ENCODE measurements at places on chromosomes 7 and 10.

GRCh38 chr10:122530177-122530576 lies 30.4 kb upstream of the DMBT1 start:
- H3K27me3 ChIP-seq, result no peaks in the 10 kb centered on the region
- no peak overlapping the region for H3K27ac ChIP-seq
- DNase-seq, result no peak
- no peak overlapping the region for H3K4me3 ChIP-seq
- H3K36me3 ChIP-seq, result no peaks in the 10 kb centered on the region
- H3K4me1 ChIP-seq, result no peaks in the 10 kb centered on the region

DNA sequence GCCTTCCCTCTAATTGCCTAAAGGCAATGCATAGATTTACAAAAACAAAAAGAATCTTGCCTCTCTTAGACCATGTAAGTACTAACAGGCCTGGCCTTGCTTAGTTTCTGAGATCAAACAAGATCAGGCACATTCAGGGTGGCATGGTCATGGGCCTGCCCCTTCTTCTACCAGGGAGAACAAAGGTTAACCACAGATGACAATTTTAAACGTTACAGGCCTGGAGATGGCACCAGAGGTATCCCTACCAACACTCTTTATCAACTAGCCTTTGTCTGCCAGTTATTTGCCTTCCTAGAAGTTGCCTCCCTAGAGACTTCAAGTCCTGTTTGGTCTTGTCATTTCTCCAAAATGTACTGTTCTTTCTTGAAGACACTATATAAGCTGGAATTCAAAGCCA lies 252.6 kb downstream of the DOCK4 start:
- no peak overlapping the region for H3K4me3 ChIP-seq
- DNase-seq, result peak; percentile 30

DNA sequence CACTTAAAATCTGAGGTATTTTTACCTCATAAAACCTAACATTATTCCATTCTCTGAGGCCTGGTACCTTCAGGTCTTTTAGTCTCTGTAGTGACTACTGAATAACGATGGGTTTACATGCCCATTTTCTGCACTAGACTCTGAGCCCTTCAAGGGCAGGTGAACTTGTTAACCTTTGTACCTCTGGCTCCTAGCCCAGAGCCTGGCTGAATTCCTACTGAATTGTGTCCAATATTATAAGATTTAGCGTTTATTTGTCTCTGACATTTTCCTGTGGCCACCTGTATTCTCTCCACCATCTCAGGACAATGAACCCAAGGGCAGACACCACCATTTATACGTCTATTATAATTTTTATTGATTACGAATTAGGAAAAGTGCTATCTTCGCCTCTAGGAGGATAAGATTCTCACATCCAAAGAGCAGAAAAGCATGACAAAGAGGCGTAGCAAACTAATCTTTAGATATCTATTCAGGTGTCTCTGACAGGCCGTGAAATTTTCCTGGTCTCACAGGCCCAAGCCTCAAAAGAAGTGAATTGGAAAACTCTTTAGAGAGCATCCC lies 27.9 kb upstream of the HNRNPH3 start:
- no peak for DNase-seq
- no peak overlapping the region for H3K27ac ChIP-seq
- H3K4me3 ChIP-seq, result no peak overlapping the region
- H3K36me3 ChIP-seq, result peaks cover 4% of the 10 kb centered on the region
- no peaks in the 10 kb centered on the region for H3K4me1 ChIP-seq
- H3K27me3 ChIP-seq, result no peaks in the 10 kb centered on the region

DNA sequence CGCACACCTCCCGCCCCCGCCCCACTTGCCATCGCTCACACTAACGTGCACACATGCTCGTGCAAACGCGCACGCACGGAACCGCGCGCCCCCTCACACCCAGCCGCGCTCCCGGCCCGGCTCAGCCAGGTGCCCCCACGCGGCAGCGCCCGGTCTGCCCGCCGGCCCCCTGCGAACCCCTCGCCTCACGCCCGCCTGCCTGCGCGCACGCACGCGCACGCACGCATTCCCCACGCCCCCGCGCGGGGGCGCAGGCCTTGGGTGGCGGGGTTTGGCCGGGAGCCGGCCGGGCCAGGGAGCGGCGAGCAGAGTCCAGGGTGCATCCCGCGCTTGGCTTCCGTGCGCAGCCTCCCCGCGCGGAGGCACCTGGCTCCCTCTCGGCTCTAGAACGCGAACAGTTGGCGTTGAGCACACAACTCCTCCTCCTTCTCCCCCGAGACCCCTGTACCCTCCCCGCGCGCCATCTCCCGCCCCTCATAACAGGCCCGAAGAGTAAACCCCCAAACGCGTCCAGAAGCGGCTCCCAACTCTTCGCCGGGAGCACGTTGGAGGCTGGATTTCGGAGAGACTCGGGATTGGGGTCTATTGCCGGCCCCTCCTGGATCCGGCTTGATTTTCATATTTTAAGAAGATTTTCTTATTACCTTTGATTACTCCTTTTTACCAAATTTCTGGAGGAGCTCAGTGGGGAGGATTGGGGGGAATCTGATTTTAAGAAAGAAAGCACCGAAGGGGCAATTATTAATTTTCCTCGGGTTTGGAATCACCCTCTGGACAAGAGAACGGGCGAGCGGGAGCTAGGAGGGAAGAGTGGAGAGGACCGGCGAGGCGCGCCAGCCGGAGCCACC lies 527 bp upstream of the SORCS3 start:
- no peak for DNase-seq
- peaks cover 31% of the 10 kb centered on the region for H3K27me3 ChIP-seq
- H3K4me3 ChIP-seq, result peak overlapping the region; percentile 54
- no peaks in the 10 kb centered on the region for H3K36me3 ChIP-seq
- peak overlapping the region; percentile 20 for H3K27ac ChIP-seq

DNA sequence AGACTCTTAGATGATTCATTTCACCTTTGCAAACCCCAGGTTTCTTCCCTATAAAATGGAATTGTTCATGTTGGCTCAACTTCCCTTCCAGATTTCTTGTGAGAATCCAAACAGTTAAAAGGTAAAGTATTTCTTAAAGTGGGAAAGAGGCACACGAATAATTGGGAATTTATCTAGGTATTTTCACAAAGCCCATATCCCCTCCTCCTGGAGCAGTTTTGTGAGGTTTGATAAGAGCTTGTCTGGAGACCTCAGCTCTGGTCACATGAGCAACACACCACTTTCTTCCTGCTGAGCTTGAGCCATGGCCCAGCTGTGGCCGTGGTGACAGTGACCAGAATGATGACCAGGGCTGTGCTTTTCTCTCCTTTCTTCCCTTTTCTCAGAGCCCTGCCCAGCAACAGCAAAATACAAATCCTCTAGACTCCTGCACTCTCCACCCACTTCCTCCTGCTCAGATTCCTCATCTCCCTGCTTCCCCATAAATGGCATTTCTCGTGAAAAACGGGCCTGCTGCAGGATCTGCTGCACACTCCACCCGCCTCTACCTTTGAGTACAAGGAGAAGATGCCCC lies 87.7 kb downstream of the PIK3CG start:
- no peak for DNase-seq
- H3K4me1 ChIP-seq, result peaks cover 5% of the 10 kb centered on the region
- no peaks in the 10 kb centered on the region for H3K36me3 ChIP-seq
- H3K27ac ChIP-seq, result no peak overlapping the region
- H3K4me3 ChIP-seq, result no peak overlapping the region

- H3K27me3 ChIP-seq, result no peaks in the 10 kb centered on the region
- H3K27ac ChIP-seq, result peak overlapping the region; percentile 60
- no peak for DNase-seq
- peaks cover 49% of the 10 kb centered on the region for H3K4me1 ChIP-seq
- no peak overlapping the region for H3K4me3 ChIP-seq
These were observed 75.6 kb downstream of the AMZ1 start for GRCh38 chr7:2763597-2763996.

DNA sequence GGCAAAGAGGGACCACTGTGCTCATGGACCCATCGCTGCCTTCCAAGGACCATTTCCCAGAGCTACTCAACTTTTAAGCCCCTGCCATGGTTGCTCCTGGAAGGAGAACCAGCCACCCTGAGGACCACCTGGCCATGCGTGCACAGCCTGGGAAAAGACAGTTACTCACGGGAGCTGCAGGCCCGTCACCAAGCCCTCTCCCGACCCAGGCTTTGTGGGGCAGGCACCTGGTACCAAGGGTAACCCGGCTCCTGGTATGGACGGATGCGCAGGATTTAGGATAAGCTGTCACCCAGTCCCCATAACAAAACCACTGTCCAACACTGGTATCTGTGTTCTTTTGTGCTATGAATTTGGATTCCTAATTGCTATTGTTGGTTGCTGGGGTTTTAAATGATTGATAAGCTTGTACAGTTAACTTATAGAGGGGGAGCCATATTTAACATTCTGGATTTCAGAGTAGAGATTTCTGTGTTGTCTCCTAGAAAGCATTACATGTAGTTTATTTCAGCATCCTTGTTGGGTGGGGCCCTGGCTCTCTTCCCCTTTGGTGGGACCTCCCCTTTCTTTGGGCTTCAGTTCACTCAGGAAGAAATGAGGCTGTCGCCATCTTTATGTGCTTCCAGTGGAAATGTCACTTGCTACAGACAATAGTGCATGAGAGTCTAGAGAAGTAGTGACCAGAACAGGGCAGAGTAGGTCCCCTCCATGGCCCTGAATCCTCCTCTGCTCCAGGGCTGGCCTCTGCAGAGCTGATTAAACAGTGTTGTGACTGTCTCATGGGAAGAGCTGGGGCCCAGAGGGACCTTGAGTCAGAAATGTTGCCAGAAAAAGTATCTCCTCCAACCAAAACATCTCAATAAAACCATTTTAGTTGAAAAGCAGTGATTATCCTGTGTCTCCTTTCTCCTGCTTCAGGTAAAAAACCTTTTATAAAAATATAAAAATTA lies 19.4 kb downstream of the LAT2 start:
- H3K36me3 ChIP-seq, result peaks cover 72% of the 10 kb centered on the region
- H3K4me1 ChIP-seq, result no peaks in the 10 kb centered on the region
- H3K4me3 ChIP-seq, result no peak overlapping the region
- no peaks in the 10 kb centered on the region for H3K27me3 ChIP-seq
- H3K27ac ChIP-seq, result no peak overlapping the region

DNA sequence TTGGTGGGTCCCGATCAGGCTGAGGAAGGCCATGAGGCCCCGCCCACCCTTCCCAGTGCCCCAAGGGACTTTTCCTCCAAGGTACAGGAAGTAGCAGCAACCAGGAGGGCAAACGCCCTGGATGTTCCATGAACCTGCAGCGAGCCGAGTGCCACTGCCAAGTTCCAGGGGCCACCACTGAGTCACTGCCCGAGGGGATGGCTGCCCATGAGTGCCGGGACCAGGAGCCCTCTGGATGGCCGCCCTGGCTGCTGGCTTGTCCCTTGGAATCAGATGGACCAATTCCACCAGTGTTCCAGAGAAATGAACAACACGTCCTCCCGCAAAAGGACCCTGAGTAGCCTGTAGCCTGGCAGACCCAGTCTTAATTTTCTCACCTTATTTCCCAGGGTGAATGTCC lies 74.2 kb downstream of the ZRANB1 start:
- H3K4me3 ChIP-seq, result no peak overlapping the region
- no peak for DNase-seq
- H3K36me3 ChIP-seq, result peaks cover 44% of the 10 kb centered on the region
- H3K27me3 ChIP-seq, result no peaks in the 10 kb centered on the region
- H3K27ac ChIP-seq, result peak overlapping the region; percentile 83

- H3K27ac ChIP-seq, result no peak overlapping the region
- no peak overlapping the region for H3K4me3 ChIP-seq
- DNase-seq, result no peak
- peaks cover 2% of the 10 kb centered on the region for H3K4me1 ChIP-seq
- H3K36me3 ChIP-seq, result no peaks in the 10 kb centered on the region
These were observed 20.9 kb downstream of the RGS10 start for GRCh38 chr10:119521443-119522204.

DNA sequence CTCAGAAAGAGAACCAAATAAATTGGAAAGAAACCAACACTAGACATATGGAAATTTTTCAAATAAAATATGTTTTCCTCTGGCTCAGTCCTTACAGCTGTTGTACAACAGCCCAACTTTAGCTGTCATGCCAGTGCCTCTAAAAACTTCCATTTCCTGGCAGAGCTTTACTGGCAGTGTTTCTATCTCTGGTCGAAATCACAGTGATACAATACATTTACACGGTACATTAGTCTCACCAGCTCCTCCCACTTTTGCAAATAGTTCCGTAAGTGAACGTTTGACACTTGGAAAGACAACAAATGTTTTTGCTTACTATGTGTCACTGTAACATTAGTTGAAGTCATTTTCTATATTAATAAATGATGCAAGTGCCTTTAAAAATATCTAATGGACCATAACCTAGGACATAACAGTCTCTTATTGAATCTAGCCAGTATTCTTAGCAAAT lies 29.8 kb downstream of the BCAP29 start:
- no peaks in the 10 kb centered on the region for H3K4me1 ChIP-seq
- no peaks in the 10 kb centered on the region for H3K27me3 ChIP-seq
- no peak overlapping the region for H3K27ac ChIP-seq
- no peak overlapping the region for H3K4me3 ChIP-seq

DNA sequence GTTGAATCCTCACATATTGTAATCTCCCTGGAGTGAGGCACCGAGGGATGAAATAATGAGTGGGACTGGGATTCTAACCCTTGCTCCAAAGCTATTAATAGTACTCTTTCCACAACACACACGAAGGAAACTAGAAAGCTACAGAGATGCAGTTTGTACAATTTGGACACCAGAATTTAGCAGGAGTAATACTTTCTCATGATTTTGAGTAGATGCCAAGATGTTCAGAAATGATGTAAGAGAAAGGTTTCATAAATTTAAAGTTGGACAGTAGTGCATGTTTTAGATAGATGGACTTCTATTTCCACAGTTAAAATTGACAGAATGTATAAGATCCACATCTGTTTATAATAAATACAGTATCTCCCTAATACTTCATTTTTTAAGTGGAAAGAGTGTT lies 46.5 kb downstream of the PRR15 start:
- DNase-seq, result no peak
- H3K27ac ChIP-seq, result no peak overlapping the region
- no peaks in the 10 kb centered on the region for H3K36me3 ChIP-seq
- peaks cover 4% of the 10 kb centered on the region for H3K4me1 ChIP-seq
- H3K4me3 ChIP-seq, result no peak overlapping the region

GRCh38 chr7:116842371-116842770 lies 20.0 kb upstream of the CAPZA2 start:
- no peak overlapping the region for H3K27ac ChIP-seq
- DNase-seq, result no peak
- H3K4me1 ChIP-seq, result no peaks in the 10 kb centered on the region

DNA sequence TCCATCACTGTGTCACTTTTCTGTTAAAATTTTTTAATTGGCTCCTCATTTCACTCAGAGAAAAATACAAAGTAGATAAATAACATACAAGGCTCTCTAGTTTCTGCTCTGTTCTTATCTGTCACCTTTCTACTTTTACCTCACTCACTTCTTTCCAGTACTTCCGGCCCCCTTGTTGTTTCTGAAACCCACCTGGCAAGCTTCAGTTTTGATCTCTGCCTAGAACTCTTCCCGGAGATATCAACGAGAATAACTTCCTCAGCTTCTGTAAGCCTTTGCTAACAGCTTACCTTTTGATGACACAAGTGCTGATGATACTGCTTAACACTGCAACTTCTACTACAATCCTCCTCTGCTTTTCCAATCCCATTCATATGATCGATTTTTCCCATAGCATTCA lies 566.2 kb downstream of the PCDH15 start:
- H3K4me3 ChIP-seq, result no peak overlapping the region
- no peaks in the 10 kb centered on the region for H3K27me3 ChIP-seq
- H3K36me3 ChIP-seq, result no peaks in the 10 kb centered on the region
- no peak for DNase-seq
- H3K27ac ChIP-seq, result no peak overlapping the region

All from spinal cord (tissue), 10 donors.